Naive thymus-derived CD8-positive, alpha-beta T cell (primary cell): ENCODE measurements at places on chromosomes 12 and 14.

GRCh38 chr14:91327250-91327595 is 82.7 kb upstream of the GPR68 start:
- no peak for DNase-seq

DNA sequence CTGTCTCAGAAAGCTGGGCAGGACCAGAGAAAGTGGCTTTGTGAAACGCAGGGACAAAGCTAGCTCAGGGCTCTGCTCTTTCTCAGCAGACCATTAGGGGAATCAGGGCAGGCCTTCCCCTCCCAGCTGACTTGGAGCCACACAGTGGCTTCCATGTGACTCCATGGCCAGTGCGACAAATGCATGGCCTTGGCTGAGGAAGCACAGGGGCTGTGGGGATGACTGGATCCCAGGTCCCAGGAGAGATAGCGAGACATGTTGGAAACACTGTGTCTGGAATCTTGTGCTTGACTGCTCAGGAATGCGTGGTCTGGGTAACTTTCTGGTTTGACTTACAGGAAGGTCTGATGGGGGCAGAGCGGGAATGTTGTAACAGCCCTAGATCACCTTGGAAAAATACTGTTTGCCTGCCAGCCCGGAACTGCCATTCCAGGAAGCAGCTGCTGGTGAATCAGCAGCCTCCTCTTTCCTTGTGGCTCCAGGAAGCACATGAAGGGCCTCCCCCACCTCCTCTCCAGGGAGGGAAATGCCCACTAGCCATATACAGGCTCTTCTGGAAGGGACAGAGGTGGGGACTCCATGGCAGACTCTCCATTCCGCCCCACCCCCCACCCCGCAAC is 133.5 kb upstream of the HIF1A start:
- DNase-seq = no peak

DNA sequence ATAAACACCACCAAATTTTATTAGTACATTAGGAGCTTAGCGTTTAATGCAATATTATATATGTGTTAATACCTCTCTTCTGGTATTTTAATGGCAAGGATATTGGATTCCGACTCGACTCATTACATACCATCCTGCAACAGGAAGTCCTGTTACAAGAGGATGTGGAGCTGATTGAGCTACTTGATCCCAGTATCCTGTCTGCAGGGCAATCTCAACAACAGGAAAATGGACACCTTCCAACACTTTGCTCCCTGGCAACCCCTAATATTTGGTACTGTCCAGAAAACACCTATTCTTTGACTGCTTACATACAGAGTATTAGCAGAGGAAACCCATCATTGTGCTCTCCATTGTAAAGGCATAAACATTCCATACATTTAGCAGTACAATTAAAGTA is 45.2 kb downstream of the VEZT start:
- DNase-seq = no peak

GRCh38 chr14:94077111-94077821 is 3.7 kb downstream of the DDX24 start:
- no peak for DNase-seq

DNA sequence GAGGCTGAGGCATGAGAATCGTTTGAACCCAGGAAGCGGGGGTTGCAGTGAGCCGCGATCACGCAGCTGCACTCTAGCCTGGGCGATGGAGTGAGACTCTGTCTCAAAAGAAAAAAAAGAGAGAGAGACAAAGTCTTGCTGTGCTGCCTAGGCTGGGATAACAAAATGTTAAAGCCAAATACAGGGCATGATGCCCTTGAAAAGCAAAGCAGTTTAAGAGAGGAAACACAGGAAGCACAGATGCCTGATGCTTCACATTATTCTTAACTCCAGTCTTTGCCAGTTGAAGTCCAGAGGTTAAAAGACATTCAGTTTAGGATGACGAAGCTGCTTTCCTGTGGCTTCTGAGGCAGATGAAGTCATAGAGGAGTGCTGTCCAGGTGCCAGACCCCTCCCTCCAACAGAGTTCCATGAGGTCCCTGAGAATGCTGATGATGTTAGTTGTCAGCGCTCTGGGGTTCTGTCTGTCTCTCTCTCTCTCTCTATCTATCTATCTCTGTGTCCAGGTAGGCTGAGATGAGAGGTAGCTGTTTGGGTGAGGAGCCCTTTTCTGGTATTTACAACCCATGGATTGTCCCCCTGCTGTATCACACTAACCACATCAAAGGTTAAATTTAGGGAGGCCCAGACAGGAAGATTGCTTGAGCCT is 4.9 kb upstream of the MRPL52 start:
- no peak for DNase-seq

GRCh38 chr14:105806568-105806967 is 280.2 kb downstream of the TMEM121 start:
- no peak for DNase-seq

- peak; percentile 70 for DNase-seq
Observed at GRCh38 chr14:21498540-21499526, 12.3 kb downstream of the METTL3 start.
